ENCODE measurements at places on chromosomes 7 and 10.

GRCh38 chr7:135761751-135762488, 13.3 kb upstream of the FAM180A start:
- DNase-seq = no peak

DNA sequence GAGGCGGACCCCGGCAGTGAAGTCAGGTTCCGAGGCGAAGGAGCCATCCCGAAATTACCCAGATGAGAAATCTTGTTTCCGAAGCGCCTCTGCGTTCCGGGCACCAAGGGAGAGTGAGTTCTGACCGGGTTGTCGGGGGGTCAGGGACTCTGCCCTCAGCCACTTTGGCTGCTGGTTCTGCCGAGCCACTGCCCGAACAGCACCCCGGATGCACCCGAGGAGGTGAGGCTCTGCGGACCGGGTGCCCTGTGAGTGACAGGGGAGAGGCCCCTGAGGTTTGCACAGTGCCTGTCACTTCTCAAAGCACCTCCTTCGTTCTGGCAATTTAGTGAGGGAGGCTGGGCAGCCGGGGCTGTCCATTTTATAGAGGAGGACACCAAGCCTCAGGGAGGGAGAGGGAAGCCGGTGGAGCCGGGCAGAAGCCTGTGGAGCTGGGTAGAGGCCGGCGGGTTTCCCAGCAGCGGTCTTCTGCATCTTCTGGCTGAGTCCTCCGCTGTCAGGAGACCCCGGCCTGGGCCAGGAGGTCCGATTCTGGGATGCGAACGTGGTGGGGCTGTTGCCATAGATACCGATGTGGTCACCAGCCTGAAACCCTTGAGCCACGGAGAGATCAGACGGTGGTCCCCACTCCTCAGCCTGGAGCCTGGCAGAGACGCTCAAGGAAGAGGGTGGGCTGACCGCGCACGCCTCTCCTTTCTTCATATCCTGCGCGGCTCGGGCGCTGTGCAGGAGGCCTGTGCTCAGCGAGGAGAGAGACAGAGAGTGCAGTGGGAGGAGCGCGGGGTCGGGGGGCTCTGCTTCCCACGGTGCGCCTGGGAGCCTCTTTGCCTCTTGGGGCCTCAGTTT, 18.9 kb upstream of the SHH start:
- DNase-seq = no peak

DNA sequence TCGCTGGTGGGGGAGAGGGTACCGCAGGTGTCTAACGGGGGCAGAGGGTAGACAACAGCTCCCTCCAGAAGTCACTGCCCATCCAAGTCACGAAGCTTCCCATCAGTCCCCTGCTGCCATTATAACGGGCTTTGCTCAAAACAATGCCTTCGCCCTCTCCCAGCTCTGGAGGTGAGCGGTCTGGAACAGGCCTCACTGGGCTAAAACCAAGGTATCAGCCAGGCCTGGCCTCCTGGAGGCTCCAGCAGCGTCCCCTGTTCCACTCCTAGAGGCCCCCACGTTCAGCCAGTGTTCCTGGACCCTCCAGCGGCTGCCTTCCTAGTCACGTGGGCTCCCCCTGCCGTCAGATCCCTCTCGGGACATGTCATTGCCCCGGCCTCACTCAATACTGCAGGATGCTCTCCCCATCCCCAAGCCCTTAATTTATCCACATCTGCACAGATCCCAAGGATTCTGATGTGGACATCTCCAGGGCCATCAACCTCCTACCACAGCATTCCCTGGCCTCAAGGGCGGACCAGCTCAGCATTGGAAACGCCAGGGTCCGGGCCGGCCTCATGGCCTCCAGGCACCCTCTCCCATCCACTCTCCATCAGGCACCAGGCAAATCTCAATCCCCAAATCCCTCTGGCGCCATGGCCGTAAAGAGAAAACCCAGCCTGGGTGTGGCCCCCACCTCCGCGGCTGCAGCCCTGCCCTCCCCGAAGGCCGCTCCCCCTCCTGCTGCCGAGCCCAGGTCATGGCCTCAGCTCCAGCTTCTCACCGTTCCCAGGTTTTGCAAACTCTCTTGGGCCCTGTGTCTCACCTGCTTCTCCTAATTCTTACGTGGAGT, 104.1 kb upstream of the FAM20C start:
- no peak for DNase-seq

- DNase-seq = no peak
Observed at GRCh38 chr10:44948642-44949041, 11.0 kb upstream of the RASSF4 start.

GRCh38 chr10:15624401-15625196, 95.1 kb downstream of the ITGA8 start:
- DNase-seq = no peak
